NCI-H1105 treated with DMSO at 0.1 percent for 48 hours (cell line): ENCODE measurements at places on chromosomes 5 and 9.

DNA sequence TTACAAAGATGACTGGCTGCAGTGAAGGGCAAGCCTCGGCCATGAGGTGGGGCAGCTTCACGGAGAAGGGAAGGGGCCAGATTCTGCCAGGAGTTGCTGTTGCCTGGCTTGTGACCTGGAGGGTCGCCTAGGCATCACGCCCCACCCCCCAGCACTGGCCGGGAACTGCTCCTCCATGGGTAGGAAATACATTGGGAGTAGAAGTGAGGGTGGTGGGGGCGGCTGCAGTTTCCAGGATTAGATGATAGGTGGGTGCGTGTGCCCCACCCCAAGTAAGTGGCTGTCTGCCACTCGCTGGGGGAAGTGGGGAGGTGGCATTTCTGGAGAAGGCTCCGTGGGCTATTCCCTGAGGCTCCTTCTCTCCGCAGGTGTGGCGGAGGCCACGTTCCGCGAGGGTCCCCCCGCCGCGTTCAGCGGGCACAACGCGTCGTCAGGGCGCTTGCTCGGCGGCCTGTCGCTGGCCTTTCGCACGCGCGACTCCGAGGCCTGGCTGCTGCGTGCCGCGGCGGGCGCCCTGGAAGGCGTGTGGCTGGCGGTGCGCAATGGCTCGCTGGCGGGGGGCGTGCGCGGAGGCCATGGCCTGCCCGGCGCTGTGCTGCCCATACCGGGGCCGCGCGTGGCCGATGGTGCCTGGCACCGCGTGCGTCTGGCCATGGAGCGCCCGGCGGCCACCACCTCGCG, 16.9 kb downstream of the CRB2 start:
- DNase-seq: no peak

DNA sequence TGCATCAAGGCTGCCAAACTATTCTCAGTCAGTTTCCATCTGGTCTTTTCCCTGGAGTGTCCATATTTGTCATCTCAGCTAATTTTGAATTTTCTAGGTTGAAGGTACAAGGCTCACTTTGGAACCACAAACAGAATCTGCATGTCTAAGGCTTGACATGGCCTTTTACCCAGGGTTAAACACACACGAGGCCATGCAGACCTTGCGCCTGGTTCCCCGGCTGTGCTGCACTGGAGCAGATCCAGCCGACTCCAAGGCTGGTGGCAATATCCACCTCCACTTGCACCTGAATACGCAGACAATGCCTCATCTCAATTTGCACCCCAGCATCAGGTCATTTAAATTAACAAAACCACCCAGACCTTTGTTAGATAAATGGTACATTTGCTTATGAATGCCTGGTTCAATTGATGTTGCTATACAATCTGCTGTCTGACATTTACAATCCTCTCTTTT, 276.2 kb downstream of the HSPA4 start:
- DNase-seq: no peak

DNA sequence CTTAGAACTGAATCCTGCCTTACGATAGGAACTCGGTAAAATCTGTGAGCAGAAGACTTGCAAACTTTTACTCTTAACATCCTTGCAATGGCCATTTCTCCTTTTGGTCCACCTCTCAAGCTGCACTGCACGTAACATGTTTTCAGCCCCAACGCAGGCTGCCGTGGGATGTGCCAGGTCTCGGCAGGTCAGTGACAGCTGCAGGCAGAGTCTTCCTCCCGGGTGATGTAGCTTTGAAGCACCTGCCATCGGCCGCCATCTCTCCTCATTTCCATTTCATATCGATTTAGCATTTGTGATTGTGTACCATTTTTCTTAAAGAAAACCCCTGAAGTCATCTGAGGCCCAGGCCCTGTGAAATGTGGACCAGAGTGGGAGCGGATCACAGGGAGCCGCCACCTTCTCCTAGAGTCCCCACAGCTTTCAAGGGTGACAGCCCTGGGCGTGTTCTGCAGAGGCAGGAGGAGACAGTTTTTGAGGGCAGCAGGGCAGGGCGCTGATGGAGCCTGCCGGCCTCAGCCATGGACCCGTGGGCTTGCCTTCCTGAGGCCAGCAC, 25.8 kb upstream of the LPCAT1 start:
- no peak for DNase-seq

DNA sequence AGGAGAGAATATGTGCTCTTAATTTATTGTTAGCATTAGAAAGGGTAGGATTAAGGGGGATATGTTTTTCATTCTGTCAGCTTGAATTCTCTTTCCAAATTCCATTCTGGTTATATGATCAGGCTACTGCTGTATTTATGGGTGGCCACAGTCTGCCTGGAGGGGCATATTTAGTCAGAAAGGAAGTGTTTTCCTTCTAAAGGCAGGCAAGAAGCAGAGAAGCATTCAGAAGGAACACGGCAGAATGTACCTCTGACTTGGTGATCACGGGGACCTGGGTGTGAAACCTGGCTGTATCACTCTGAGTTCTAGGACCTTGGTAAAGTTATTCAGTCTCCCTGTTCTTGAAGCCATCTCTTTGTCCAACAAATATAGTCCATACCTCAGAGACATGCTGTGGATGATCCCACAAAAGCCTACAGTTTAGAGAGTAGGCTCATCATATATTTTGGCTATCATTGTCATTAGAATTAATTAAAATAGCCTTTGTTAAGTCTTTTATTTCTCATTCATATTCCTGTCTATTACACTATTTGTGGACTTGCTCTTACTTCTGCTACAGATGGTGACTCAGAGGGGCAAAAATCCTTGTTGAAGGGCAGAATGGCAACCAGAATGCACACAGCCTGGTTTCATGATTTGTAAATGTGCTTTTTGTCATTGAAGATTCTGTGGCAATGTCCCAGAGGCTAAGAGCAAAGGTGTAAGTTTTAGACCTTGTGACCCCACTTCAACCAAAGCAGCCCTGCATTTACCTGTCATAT, 2.7 kb downstream of the TNC start:
- no peak for DNase-seq

DNA sequence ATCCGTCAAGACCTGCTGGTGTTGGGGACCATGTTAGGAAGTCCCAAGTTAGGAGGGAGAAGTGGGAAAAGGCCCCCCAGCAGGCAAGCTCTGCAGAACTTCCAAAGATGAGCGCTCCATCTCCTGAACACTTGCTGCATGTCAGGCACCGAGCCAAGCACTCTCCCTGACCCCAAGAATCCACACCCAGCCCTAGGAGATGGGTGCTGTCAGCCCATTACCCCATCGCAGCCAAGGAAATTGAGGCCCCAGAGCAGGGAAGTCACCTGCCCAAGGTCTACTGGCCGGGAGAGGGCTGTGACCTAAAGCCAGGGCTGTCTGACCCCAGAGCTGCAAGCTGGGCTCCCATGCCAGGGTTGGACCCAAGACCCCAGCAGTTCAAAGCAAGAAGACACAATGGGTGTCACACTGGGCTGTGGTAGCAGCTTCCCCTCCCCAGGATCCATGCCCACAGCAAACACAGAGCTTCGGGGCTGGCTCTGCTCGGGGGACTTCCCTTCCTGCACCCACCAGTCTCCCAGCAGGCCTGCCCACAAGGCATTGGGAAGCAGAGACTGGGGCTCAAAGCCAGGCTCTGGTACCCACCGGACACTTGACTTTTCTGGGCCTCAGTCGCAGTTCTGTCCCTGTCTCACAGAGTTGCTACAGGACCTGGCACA, 13.5 kb downstream of the EEIG1 start:
- no peak for DNase-seq

GRCh38 chr5:170941788-170942187, 80.0 kb downstream of the RANBP17 start:
- DNase-seq: peak; percentile 64

DNA sequence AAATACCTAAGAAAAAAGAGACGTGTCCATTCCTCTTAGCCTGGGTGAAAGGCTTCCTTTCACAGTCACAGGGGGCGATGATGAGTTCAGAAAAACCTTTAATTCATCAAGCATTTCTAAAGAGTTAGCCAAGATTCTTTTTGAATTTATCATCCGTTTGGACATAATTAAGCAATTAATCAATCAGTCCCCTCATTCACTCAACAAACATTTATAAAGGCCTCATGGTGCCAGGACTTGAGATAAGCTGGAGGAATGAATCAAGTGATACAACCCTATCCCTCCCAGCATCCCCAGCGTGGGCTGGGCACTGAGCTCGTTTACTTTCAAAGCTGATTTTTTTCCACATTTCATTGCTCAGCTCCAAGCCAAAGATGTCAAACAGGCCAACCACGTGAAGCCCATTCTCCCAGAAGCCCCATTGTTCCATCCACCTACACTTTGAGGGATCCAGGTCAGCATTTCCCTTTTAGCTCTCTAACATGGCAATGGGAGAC, 140.5 kb downstream of the SLIT3 start:
- DNase-seq: no peak

GRCh38 chr5:10702040-10702629, 58.9 kb downstream of the DAP start:
- DNase-seq: no peak

DNA sequence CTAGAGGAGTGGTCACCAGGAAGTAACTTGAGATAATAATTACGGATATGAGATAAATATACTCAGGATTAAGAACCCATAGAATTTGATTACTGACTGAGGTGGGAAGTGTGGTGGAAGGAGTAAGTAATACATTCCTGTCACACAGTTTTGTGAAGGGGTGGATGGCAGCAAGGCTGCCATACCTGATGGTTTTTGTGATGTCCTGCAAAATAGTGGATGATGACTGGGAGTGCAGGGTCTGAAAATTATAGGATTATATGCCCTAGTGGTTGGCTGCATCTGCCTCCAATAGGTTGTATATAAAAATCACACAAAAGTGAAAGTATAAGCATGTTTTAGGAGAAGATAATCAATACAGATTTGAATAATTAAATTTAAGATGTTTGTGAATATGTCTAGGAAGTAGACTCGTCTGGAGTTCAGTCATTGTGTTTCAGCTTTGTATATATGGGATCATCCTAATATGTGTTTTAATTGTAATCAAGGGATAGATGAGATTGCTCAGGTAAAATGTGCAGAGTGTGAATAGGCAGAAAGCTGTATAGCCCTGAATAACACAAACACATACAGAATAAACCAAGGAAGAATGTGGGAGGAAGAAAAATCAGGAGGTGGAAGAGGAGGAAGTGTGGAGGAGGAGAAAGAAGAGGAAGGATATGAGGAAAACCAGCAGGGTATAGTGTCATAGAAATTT, 5.5 kb downstream of the SELENOP start:
- DNase-seq: no peak

GRCh38 chr5:129018837-129019236, 53.5 kb downstream of the SLC27A6 start:
- DNase-seq: no peak

DNA sequence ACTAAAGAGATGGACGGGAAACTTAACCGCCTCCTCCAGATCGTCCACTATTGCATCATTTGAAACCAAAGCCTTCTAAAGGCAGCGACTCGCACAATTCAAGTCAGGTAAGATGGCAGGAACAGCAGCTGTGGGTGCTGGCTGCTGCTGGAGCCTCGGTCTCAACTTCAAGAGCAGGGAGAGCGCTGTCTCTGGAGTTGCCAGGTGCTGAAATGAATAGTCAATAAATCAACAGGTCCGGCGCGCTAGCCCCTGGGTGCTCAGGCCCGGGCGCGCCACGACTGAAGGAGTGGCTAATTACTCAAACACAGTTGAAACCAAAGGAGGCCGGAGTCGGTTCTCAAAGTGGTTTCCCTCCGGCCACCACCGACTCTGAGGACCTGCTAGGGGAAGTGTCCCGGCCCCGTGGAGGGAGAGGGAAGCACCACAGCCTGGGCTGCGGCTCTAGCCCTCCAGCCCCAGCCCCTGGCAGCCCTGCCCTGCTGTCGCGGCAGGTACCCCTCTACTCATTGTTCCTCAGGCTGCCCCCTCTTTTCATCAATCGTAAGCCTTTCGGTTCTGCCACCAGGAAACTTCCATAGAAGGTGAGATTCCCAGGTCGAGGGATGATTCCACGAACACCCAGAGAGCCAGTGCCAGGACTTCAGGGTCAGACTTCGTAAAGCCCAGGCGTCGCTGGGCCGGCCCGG, 804 bp downstream of the TTC39B start:
- peak; percentile 98 for DNase-seq

DNA sequence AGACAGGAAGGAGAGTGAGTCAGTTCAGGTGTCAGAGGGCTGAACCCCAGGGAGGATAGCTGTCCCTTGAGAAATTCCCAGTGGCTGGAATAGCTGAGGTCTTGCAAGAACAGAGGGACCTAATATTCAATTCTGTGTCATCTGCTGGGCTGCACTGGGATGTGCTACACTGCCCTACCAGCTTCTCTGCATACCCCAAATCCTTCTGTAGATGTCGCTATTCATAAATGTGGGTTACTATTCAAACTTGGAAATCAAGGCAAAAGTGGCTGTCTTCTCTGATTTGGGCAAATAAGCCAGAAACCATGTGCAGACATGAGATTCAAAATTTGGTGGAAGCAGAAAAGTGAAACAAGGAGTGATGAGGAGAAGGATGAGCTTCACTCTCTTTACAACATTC, 16.3 kb downstream of the TNFSF8 start:
- DNase-seq: no peak

DNA sequence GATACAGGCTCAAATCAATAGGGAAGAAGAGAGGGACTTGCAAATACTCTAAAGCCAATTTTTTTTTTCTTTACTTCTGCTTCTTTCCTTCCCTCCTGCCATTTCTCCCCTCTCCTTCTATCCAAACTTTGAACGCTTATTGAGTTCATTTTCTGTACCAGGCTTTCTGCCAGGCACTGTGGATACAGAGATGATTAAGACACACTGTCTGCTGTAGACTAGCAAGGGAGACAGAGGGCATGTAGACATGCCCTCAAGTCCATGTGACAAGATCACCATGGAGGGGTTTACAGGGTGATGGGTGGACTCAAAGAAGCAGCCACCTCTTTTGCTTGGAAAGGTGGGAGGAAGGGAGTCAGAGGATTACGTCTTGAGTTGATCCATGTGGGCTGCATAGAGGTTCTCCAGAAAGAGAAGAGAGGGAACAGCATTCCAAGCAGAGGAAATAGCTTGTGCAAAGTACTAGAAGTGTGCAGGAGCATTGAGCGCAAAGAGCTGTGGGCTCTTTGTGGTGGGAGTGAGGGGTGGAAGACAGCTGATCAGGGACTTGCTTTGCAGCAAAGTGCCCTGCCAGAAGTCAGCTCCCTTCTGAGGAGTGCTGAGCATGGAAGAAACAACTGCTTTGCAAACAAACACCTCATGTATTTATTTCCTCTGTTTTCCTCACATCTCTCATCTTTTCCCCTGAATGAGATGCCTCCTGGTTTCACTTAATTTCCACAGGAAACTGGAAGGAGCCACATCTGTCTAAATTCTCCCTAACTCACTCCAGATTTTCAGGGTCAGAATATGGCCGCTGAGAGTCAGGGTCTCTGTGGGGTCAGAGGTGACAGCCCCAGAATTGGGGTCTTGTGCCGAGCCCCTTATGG, 64.4 kb upstream of the COL15A1 start:
- no peak for DNase-seq

- DNase-seq: no peak
Measured at GRCh38 chr5:11027660-11028059, 266.6 kb upstream of the DAP start.

DNA sequence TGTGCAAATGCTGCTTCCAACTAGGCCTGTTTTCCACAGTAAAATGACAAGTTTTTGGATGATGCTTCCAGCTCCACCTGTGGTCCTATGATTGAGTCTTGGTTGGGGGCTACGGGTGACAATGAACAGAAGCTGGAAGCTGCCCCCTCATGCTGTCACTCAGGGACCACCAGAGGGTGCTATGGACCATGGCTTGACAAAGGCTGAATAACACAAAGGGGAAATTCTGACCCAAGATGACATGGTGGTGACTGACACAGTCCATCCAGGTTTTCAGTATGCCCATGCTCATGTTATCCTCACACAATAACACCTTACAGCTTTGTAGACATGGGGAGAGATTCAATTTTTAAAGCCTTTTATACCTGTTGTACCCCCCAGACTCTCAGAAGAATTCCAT, 23.9 kb upstream of the SAP30L start:
- DNase-seq: no peak

- no peak for DNase-seq
Measured at GRCh38 chr5:53165431-53166182, 56.0 kb upstream of the MOCS2 start.
